ENCODE measurements at places on chromosomes 12 and 14.

GRCh38 chr14:69614592-69614991, 3.2 kb downstream of the SUSD6 start:
- DNase-seq = no peak

DNA sequence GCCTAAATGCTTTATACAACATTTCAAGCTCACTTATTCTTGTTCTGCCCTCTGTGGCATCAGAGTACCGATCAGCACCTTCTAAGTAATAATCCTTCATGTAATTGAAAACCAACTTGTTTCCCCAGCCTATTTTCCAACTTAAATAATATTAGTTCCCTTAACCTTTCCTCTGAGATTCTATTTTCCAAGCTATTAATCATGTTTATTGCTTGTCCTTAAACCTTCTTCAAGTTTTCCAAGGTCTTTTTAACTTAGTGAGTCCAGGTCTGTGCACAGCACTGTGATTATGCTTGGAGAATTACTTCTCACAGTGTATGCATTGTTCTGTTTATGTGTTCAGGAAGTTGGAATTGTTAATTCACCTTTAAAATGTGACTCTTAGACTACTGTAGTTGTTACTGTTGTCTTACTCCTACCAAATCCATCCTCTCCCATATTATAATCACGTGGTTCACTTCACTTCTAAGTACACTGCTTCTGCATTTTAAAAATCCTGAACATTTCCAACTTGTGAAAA, 1039.3 kb upstream of the FOXG1 start:
- DNase-seq = no peak

GRCh38 chr12:59040043-59040442, 119.7 kb upstream of the LRIG3 start:
- DNase-seq = no peak

- DNase-seq = no peak
Measured at GRCh38 chr14:101222362-101223070, 319.0 kb upstream of the RTL1 start.

GRCh38 chr12:107126796-107127481, 33.6 kb upstream of the CRY1 start:
- DNase-seq = no peak

DNA sequence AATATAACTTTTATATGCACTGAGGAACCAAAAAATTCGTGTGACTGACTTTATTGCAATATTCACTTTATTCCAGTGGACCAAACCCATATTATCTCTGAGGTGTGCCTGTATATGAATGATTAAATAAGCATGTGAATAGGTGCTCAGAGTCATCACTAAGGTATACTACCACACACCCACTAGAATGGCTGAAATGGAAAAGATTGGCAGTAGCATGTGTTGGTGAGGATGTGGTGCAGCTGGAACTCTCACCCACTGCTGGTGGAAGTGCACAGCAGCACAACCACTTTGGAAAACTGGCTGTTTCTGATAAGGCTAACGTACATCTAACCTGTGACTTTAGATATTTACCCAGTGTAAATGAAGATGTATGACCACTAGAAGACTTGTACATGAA, 36.8 kb downstream of the GOLGA5 start:
- no peak for DNase-seq

- no peak for DNase-seq
Measured at GRCh38 chr14:103762036-103762435, 46.4 kb downstream of the ZFYVE21 start.

DNA sequence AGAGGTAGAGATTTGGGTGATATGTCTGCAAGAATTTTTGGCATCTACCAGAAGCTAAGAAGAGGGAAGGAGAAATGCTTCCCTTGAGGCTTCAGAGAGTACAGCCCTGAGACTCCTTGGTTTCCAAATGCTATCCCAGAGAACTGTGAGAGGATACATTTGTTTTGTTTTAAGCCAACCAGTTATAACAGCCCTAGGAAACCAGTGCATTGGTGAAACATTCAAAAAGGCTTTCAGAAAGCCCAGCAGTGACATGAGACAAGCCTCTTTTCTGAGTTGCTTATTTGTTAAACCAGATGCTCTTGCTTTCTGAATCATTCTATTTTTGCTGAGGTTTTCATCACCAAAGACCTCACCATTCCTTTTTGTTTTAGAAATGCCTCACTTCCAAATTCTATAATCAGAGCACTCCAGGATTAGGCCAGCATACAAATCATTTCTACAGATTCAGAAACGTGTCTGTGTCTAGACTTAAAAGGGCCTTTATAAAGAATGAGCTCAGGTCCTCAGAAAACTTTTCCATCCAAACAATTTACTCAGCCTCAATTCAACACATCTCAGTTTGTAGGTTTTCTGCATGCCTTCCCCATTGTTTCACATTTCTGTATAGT, 1617.8 kb upstream of the FLRT2 start:
- DNase-seq = no peak

DNA sequence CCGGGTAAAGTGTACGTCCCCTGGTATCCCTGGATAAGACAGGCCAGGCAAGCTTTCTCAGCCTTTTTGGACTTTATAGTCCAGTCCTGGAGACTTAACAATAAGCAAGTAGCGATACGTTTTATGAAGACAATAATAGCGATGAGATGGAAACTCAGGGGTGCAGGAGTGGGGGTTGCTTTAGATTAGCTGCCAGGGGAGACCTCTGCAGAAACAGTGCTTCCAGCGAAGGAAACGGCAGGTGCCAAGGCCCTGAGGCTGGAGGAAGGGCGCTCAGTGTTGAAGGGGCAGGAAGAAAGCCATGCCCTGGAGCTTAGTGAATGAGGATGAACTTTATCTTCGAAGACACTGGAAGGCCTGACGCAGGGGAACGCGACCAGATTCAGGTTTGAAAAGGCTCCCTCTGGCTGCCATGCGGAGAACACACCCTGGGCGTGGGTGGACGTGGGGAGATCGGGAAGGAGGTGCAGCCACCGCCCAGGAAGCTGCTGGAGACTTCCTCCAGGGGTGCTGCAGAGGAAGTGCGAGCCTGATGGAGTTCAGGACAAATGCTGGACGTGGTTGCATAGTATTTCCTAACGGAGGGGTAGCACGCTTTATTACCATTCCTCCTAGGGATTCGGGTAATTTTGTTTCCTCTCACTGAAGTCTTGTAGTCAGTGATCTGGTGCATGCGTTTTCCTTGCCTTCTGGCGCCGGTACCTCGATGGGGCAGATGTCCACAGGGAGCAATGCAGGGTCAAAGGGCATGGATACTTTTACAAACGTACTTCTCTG, 26.1 kb upstream of the UBC start:
- DNase-seq = peak; percentile 76

GRCh38 chr14:44035707-44036106, 471.4 kb downstream of the FSCB start:
- no peak for DNase-seq

- DNase-seq = no peak
Measured at GRCh38 chr12:1859643-1860042, 39.3 kb downstream of the LRTM2 start.

GRCh38 chr12:93974252-93974651, 174.1 kb upstream of the PLXNC1 start:
- no peak for DNase-seq

GRCh38 chr12:114858388-114859146, 174.6 kb upstream of the TBX3 start:
- no peak for DNase-seq

- no peak for DNase-seq
Measured at GRCh38 chr12:46990211-46990610, 89.2 kb upstream of the PCED1B start.

- no peak for DNase-seq
Measured at GRCh38 chr12:94867066-94867855, 136.2 kb downstream of the NDUFA12 start.

GRCh38 chr12:52907092-52907810, 2.4 kb upstream of the KRT8 start:
- DNase-seq = no peak

GRCh38 chr12:120110550-120111501, 5.7 kb downstream of the RAB35 start:
- DNase-seq = no peak

DNA sequence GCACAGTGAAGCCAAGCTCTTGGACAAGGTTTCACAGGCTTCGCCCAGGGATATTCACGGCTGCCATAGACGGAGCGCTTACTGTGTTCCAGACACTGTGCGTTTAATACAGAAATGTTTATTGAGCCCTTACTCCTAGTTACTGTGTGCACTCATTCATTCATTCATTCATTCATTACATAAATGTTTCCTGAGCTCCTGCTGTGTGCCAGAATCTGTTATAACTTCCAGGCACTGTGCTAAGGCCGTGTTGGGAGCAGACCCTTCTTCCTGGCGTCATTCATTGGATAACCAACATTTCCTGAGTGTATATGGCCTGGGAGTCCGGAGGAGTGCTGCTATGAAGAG, 760 bp upstream of the MED13L start:
- no peak for DNase-seq

DNA sequence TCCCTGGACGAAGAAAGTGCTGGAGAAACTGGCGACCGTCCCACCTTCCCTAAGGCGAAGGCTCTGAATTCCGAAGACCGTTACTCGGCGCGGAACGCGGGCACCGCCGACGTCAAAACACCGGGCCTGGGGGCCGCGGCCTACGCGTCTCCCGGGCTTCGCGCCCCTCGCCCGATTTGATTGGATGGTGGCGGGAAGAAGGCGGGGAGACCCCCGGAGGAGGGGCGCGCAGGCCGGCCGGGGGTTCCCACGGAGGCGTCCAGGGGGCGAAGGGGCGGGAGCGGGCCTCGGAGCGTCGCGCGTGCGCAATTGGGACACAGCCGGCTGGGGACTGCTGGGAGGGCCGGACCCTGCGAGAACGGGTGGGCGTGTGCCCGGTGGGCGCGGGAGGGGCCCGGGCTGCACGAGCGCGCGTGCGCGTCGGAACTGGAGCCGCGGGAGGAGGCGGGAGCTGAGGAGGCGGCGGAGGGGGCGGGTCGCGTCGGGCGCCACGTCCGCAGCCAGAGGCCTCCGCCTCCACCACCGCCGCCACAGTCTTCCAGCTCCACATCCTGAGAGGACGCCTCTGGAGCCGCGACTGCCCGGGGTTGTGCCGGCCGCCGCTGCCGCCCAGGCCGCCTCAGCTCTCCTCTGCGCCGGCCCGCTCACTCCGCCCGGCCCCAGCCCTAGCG, at the start of gene TMEM263:
Gene TMEM263, plus strand, starts transcription at position 531 of the 671 bp plus-strand sequence. CDS start 11,210 bp downstream, outside the sequence.
- DNase-seq = peak; percentile 97

- DNase-seq = no peak
Measured at GRCh38 chr14:80271389-80271788, 60.1 kb upstream of the DIO2 start.

- DNase-seq = no peak
Measured at GRCh38 chr14:50762001-50762930, 68.7 kb downstream of the NIN start.

DNA sequence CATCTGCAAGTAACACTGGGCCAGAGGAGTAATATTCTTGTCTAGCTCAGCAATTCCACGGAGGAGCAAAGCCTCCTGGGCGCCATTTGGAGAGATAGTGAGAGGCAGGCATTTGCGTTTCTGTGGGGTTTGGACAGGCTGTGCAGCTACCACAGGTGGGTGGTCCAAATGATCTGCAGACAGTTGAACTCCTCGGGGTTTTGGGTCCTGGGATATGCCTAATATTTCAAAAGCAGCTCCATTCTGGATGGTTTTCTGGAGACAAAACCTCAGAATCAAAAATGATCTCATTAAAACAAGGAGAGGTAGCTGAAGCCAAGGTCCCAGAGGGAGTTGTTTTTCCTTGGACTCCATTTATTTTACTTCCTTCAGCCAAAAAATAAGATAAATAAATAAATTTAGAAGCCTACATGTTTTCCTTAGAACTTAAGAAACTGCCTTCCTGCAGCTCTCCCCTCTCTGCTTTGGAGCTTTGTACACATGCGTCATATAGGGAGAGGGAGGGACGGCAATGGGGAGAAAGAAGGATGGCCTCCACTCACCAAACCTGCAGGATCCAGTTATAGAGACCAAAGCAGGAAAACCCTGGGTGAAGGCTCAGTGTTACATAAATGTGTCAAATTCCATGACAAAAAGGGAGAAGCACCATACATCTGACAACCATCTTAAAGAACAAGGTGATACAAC, 227.3 kb upstream of the DAAM1 start:
- DNase-seq = no peak

DNA sequence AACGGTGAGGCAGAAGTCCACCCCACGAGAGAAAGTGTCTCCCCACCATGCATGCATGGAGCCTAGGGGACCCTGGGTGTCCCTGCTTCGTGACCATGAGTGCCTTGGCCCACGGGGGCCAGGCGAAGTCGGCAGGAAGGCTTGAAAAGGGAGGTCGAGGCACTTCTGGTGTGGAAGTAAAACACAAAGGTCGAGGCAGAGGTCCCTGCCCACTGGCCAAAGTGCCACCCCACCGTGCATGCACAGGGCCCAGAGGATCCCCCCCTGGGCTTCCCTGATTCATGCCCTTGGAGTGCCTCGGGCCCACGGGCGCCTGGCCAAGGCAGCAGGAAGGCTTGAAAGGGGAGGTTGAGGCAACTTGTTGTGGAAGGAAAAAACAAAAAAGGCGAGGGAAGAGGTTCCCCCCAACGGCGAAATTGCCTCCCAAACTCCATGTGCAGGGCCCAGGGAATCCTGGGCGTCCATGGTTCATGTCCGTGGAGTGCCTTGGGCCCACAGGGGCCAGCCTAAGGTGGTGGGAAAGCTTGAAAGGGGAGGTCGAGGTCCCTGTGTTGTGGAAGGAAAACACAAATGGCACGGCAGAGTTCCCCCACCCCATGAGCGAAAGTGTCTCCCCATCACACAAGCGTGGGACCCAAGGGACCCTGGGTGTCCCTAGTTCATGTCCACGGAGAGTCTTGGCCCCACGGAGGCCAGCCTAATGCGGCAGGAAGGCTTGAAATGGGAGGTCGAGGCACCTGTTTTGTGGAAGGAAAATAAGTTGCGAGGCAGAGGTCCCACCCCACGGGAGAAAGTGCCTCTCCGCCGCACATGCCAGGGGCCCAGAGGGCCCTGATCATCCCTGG, 372.1 kb downstream of the ALG10 start:
- DNase-seq = no peak

DNA sequence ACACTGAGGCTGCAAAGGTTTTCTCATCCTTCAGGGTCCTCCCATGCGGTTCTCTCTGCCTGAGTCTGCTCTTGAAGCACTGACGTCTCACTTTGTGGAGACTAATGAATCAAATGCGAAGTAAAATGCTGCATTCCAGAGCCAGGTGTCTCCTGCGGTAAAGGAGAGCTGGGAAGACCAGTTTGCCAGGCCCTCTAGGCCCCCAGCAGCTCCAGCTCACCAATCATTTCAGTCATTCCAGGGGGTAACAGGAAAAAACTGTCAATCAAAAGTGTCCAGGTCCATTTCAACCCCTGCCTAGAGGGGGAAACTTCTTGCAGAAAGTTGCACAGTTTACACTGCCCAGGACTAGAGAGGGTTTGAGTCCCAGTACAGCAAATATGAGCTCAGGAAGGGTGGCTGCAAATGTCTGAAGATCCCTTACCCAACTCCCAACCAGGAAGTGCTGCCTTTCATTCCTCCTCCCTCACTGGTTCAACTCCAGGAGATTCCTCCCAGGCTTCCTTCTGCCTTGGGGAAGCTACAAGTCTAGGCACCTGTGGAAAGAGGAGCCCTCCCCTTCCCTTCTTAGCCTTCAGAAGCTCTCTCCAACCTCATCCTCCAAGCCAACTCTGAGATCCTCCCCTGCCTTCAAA, 2.7 kb upstream of the NXPH4 start:
- DNase-seq = no peak
